ENCODE measurements at places on chromosomes 1 and 21.

GRCh38 chr1:214934045-214934444 lies 148.5 kb upstream of the KCNK2 start:
- DNase-seq, result no peak

GRCh38 chr1:115251856-115252255 lies 86.2 kb downstream of the NGF start:
- DNase-seq, result no peak

DNA sequence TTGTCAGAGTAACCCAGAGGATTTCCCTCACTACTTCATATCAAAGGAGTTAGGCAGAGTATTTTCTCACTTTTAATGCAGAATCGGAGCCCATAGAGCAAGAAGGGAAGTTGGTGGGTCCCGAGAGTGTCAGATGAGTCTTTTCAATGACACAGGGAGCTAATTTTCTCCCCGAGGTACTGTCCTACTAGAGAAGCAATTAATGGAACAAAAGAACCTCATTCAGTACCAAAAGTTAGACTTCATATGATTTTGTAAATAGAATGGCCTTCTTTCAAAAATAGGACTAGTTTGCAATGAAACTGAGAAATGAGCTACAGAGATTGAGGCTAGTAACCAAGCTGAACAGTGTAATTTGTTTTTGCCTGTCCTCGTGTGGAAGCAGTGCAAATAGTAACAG lies 3.9 kb downstream of the NCAM2 start:
- DNase-seq, result no peak

DNA sequence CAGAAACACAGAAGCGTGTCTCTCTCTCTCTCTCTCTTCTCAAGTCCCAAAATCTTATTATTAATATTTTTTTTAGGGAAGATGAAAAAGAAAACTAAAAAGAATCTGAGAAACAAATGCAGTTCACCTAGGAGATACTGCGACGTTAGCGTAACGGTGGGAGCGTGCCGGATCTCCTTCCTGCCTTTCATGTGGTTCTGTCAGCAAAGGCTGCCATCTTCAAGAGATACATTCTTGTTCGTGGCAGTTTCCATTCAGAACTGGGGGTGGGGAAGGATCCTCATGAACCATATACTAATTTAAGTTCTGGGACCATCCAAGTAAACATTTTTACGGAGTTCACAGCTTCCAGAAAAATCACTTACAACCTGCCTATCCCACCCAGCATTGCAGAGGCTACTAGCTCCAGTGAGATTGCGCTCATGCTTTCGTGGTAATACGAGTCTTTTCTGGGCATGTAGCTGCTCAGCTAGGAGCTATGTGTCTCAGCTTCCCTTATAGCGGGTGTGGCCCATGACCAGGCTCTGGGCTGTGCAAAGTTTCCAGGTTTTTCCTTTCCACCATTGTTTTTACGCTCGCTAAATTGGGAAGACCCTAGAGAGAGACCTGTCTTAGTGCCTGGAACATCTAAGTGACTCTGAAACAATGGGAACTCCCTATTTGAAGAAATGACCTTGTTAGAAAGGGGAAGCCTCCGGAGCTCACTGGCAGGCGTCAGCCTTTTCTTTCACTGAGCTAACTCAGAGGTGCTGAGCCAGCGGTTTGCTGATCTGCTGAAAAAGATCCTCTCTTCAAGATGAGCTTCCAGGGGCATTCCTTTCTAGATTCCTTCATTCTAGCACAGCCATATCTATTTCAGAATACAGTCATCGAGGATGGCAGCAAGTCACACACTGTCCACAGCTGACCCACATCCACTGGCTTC lies 17.3 kb downstream of the SLAMF1 start:
- DNase-seq, result no peak

DNA sequence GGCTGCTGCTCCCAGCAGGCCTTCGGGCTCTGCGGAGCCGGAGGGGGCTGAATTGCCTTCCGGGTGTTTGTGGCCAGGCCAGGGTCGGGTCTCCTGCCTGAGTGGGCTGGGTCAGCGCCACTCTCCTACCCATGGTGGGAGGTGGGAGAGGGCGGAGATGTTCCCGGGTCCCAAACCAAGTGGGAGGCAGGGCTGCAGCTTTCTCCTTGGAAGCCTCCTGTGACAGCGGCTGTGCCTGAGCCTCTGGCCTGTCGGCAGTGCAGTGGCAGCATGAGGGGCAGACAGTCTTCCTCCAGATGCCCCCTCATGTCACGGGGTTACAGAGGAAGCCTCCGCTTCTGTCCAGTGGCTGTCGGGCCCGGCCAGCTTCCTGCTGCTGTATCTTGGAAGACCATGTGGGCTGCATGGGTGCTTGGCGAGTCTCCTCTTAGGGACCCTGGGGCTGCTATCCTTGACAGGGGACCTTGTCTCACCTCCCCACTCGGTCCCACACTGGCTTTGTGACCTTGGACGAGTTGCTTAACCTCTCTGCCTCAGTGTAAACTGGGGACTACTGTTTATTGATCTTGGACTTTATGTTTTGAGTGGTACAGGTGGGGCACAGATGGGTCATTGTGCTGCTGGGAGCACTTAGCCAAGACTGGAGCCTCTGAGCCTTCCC lies 4.3 kb downstream of the SKI start:
- no peak for DNase-seq

DNA sequence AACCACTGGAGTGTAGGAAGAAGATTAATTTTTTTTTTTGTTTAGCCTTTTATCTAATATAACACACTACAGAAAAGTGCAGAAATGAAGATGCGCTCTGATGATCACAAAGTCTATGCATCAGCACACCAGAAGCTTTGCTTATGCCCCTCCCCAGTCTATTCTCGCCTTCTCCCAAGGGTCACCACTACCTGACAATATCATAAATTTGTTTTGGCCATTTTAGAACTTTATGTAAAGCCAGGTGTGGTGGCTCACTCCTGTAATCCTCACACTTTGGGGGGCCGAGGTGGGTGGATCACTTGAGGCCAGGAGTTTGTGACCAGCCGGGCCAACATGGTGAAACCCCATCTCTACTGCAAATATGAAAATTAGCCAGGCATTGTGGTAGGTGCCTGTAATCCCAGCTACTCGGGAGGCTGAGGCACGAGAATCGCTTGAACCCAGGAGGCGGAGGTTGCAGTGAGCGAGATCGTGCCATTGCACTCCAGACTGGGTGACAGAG lies 231.3 kb downstream of the FOXD2 start:
- no peak for DNase-seq

DNA sequence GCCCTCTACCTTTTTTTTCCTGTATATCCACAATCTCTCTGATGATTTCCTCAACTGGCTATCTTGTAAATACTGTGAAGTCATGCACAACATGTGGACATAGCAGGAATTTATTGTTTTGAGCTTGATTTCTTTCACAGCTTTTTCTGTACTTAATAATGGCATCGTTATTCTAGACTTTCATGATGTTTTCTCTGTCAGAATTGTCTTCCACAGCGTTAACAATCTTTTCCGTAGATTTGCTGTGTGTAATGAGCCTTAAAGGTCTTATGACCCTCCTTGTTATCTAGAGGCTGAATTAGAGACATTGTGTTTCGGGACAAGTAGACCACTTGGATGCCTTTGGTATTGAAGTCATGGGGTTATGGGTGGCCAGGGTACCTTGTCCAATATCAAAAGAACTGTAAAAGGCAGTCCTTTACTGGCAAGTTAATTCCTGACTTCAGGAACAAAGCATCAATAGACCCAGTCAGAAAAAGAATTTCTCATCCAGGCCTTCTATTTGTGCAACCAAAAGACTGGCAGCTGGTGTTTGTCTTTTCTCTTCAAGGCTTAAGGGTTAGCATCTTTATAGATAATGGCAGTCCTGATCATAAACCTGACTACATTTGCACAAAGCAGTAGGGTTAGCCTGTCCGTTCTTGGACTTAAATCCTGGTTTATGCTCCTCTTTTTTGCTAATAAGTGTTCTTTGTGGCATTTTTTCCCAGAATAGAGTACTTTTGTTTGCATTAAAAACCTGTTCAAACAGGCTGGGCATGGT lies 30.1 kb upstream of the CHAF1B start:
- DNase-seq, result no peak

- no peak for DNase-seq
These were observed 44.3 kb downstream of the NID1 start for GRCh38 chr1:236020359-236021219.

GRCh38 chr1:92244376-92244775 lies 26.7 kb downstream of the C1orf146 start:
- DNase-seq, result no peak

GRCh38 chr1:162275622-162276175 lies 101.0 kb downstream of the SPATA46 start:
- DNase-seq, result no peak

GRCh38 chr1:90201467-90202358 lies 206.8 kb downstream of the ZNF326 start:
- no peak for DNase-seq

DNA sequence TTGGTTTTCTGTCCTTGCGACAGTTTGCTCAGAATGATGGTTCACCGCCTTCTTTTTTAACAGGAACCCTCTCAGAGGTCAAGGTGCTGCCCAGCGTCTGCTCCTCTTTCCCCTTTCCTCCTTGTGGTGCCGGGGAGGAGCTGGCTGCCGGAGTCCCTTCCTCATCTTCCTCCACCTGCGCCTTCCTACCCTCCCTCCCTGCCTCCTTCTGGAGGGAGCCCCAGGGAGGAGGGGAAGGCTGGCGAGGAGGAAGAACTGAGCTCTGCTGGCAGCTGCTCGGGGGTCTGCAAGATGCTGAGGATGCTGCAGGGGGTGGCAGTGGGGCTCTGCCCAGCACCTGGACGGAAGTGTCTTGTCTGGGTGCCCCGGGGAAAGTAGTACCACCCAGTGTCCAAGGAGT lies 31.2 kb downstream of the BACE2 start:
- no peak for DNase-seq

GRCh38 chr1:175154629-175155472 lies 37.7 kb downstream of the KIAA0040 start:
- DNase-seq, result peak; percentile 42

DNA sequence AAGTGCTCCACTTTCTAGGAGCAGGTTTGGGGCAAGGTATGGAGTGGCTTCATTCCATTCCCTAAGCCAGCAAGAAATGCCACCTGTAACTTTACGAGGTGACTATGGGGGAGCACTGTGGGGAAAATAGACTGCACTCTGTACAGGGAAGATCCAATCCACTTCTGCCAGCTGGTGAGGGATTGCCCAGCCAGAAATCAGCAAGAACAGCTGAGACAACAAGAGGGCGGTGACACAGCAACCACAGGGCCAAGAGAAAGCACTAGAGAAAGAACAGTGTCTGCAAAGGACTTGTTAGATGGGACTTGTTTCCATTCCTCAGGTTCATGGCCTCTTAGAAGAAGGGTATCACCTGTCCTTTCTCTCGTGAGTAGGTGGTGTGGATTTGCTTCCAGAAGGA lies 19.6 kb downstream of the CAPN8 start:
- DNase-seq, result no peak

GRCh38 chr1:229495782-229496181 lies 12.4 kb downstream of the NUP133 start:
- no peak for DNase-seq

DNA sequence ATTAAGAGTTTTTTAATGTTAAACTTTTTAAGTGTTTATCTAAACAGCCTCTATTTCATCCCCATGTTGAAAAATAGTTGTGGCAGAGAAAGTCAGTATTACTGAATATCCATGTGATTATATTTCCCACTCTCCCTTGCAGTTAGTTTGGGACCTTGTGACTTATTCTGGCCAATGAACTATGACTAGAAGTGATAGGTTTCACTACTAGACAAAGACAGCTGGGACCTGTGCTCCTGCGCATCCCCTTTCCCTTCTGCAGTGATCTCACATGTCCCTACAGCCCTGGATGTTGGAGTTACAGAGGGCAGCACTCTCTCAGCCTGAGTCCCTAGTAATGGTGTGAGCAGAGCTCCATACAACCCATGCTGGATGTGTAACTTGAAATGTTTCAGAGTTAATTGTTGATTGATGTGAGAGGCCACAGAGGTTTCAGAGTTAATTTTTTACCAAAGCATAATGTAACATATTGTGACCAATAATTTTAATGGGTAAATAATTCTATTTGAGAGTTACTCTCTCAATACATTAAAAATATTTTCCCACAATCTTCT lies 18.7 kb upstream of the SAMD13 start:
- DNase-seq, result no peak

DNA sequence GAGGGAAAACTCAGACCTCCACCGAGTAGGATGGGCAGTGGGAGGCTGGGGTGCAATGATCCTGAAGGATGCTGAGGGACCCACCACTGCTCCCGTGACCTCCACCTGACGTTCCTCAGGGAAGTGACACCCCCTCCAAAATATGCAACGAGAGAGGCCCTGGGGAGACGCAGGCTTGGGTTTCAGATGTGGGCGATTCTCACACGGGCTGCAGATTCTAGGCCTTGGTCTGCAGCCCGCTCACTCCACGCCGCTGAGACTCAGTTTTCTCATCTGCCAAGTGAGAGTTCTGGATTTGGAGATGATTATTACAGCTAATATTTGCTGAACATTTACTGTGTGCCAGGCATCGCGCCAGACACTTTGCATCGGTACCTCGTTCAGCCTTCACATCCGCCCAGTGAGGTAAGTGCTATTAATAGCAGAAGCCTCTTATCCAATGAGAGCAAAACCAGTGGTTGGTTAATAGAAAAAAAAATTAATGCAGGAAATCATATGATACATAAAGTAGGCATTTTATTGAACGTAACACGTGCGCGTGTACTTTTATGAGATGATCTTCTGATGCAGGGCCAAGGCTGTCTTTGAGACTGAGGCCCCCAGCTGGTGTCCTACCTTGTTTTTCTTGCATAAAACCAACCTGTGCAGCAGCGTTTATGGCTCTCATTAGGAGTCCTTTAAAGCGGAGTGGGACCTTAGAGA lies 102.0 kb upstream of the RUNX3 start:
- no peak for DNase-seq

DNA sequence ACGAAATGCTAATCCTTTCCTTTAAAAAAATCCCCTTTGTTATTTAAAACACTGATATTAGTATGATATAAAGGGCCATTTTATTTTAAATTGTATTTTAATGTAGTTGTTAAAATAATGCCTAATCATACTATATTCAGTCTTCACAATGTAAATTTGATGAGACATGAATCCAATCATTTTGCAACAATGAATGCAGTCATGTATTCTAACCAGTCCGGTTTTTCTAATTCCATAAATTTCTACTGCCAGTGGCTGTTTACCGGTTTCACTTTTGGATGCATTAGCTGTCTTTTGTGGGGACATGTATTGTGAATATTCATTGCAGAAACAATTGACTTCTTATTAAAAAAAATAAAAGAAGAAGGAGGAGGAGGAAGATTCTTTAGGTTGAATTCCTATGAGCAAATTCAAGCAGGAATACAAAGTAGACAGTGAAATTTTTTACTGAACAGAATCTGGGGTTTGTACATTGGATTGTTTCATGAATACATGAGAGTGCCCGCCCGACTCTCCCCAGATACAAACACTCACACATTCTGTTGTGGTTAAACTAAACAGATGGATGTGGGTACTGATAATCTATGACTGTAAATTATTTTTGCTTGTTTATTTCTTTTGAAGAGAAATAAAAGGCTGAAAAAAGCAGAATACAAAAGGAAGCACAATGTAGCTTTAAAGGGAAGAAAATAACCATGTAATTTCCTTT lies 624.8 kb upstream of the PTBP2 start:
- no peak for DNase-seq

- DNase-seq, result no peak
These were observed 80.6 kb downstream of the TM2D1 start for GRCh38 chr1:61644303-61644702.
